ENCODE measurements at places on chromosomes 6 and 20. TPM values are rescaled to one million over a fixed set of nuclear protein-coding genes. Genes with fewer than 3 reads are reported as not detected.
A peak's percentile ranks its signal among the peaks of the same experiment; 100 is the strongest.

- no peak for DNase-seq
These were observed 70.8 kb downstream of the TNFAIP3 start for GRCh38 chr6:137937834-137938233.

GRCh38 chr20:17014217-17014616 lies 212.6 kb upstream of the PCSK2 start:
- no peak for DNase-seq

DNA sequence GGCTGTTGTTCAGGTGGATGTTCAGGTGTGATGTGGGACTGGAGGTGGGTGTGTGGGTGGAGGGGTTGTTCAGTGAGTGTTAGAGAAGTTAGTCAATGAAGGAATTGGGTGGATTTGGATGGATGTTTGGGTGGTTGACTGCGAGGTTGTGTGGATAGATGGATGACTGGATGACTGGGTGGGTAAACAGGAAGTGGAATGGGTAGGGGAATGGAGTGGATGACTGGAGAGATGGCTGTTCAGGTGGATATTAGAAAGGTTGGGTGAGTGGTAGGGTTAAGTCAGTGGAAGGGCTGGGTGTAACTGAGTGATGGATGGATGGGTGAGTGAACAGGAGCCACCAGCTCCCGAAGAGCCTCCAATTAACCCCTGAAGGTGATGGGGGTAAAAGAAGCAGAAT lies 27.9 kb downstream of the JPH2 start:
- DNase-seq, result no peak

DNA sequence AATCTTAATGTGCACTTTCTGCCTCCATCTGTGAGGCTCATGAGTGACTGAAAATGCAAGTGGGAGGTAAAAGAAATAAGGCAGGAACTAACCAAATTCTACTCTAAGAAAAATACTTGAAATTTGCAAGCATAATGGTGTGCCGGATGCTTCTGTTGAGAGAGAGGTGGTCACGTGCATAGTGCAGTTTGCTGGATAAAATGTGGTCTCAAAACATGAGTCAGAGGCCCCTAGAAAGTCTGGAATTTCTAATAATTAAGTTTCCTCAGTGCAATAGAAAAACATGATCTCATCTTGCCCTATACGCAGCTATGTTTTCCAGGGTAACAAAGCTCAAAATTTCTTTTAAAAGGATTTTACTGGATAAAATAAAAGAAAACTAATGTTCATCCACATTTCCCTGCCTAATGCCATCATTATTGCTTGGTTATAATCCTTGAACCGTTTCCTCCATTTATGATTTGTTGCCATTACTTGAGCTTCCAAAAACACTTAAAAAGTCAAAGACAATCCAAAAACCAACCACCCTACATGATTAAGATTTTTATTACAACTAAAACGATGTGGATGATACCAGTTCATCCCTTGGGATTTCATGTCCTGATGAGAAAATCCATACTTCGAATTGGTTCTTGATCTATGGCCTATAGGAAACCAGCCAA lies 351.7 kb upstream of the ARID1B start:
- no peak for DNase-seq

- no peak for DNase-seq
These were observed 95.9 kb downstream of the B3GAT2 start for GRCh38 chr6:70860920-70861319.

DNA sequence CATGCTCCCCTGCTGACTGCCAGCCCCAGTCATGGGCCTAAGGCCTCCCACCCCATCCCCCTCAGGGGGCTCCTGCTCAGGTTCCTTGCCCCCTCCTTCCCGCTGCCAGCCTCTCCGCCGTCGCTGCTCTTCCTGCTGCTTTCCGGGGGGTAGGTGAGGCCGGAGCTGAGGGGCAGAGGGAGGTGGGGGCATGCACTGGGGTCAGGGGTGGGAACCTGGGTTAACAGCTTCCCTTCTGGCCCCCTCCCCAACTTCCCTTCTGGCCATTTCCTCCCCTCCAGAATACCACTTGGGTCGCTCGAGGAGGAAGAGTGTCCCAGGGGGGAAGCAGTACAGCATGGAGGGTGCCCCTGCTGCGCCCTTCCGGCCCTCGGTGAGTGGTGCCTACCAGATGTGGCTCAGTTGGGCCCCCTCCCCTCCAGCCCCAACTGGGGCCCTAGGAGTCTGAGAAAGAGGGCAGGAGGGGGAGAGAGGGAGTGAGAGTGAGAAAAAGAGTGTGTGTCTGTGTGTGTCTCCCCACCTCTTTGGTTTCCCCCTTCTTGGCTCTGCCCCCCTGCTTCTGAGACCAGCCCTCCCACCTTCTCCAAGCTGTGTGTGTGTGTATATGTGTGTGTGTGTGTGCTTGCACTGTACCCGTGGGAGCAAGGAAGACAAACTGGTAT lies 12.1 kb downstream of the SYNGAP1 start:
- DNase-seq, result no peak

- DNase-seq, result no peak
These were observed 29.6 kb downstream of the PCNA start for GRCh38 chr20:5090191-5090590.

- no peak for DNase-seq
These were observed 18.6 kb downstream of the SLC9A8 start for GRCh38 chr20:49831022-49831769.

GRCh38 chr6:109795994-109796555 lies 105.0 kb downstream of the FIG4 start:
- DNase-seq, result no peak

DNA sequence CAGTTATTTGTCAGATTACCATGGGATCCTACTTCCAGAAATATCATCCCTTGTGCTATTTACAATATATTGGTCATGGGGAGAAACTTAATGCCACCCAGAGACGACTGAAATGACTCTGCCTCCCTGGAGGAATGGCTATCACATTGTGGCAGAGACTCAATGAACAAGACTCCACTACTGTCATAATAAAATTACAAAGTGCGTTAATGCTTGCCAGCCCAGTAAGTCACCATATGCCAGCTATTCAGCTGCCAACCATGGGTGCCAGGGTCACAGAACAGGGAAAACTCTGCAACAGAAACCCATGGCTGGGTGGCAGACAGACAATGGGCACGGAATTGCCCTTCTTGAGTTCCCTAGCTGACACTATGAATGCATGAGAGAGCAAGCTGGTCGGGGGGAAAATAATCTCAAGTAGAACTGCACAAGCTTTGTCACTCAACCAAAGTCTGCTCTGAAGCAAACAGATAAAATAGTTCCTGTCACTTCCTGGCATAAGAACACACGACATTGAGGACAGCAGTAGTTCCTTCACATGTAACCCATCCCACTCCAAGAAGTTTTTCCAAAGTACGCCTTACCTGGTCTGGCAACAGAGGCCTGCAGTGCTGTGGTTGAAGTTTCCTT lies 32.1 kb downstream of the TP53INP2 start:
- DNase-seq, result no peak

- no peak for DNase-seq
These were observed 12.8 kb downstream of the MYLK4 start for GRCh38 chr6:2737885-2738284.

DNA sequence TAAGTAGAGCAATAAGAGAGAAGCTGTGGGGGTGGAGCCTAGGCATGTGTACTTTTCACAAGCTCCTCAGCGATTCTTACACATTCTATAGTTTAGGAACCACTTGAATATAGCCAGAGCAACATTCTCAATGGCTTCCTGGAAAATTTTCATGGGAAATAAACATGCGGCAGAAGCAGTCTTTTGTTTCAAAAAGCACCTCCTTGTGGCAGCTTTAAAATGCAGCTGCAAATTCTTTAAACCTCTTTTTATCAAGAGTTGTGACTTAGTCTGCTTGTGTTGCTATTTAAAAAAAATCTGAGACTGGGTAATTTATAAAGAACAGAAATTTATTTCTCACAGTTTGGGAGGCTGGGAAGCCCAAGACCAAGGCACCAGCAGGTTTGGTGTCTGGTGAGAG lies 23.8 kb downstream of the NKX2-2 start:
- no peak for DNase-seq

- no peak for DNase-seq
These were observed 67.6 kb downstream of the ZNF831 start for GRCh38 chr20:59231124-59231804.

- no peak for DNase-seq
These were observed 78.8 kb upstream of the TENT5A start for GRCh38 chr6:81831274-81831673.

- DNase-seq, result no peak
These were observed 30.7 kb downstream of the CYP21A2 start for GRCh38 chr6:32068867-32069266.

DNA sequence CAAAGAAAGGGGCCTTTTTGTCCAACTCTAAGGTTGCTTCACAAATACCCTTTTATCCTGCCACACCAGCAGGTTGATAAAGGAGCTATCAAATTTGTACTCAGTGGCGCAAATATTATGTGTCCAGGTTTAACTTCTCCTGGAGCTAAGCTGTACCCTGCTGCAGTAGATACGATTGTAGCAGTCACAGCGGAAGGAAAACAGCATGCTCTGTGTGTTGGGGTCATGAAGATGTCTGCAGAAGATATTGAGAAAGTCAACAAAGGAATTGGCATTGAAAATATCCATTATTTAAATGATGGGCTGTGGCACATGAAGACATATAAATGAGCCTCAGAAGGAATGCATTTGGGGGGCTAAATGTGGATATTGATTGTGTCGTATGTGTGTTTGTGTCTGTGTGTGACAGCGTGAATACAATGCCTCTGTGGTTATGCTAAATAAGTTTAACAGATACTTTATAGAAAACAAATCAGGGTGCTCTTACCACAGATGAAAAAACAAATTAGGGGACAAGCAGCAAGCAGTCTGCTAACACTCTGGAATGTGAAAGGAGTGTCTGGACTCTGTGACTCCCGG lies 33.6 kb downstream of the HM13 start:
- DNase-seq, result no peak

- no peak for DNase-seq
These were observed 24.5 kb upstream of the RTF2 start for GRCh38 chr20:56443654-56444540.

DNA sequence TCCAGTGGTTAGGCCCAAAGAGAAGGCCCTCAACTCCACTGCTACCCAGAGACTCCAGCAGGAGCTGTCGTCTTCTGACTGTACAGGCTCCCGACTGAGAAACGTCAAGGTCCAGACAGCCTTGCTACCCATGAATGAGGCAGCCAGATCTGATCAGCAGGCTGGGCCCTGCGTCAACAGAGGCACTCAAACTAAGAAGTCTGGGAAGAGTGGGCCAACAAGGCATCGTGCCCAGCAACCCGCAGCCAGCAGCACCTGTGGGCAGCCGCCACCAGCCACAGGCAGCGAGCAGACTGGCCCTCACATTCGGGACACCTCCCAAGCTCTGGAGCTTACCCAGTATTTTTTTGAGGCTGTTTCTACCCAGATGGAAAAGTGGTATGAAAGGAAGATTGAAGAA lies 8.1 kb downstream of the LYRM2 start:
- DNase-seq, result no peak

DNA sequence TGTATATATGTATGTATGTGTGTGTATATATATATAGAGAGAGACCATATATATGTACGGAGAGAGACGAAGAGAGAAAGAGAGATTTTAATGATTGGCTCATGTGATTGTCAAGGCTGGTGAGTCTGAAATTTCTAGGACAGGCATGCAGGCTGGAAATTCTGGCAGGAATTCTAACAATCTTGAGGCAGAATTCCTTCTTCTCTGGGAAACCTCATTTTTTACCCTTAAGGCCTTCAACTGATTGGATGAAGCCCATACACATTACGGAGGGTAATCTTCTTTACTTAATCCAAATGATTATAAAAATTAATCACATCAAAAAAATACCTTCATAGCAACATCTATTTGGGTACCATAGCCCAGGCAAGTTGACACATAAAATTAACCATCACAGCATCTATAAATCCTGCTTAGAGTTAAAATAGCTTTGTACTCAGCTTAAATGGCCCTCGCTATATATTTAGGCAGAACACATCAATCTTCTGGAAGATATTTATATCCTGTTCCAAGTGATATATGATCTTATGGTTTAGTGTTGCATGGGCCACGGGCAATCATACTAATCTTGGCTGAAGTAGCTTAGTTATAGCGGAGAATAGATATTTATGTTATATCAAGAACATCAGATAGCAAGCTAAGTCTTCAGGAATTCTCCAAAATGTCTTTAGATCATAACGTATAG lies 36.6 kb downstream of the ABRACL start:
- DNase-seq, result no peak

DNA sequence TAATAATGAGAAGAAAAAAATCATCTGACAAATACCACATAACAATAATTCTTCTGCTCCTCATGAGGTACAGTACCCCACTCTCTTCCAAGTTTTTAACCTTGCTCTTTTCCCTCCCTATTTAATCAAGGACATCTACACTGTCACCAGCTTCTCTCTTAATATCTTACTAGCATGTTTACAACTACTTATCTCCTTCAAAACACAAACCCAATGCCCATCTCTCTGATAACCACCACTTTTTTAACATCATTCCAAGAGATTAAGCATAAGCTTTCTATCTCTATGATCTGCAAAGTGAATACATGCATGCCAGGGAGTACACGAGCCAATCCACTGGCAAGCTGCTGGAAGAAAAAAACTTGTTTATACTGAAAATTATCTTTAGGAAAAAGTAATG lies 10.3 kb downstream of the CEP85L start:
- DNase-seq, result no peak

DNA sequence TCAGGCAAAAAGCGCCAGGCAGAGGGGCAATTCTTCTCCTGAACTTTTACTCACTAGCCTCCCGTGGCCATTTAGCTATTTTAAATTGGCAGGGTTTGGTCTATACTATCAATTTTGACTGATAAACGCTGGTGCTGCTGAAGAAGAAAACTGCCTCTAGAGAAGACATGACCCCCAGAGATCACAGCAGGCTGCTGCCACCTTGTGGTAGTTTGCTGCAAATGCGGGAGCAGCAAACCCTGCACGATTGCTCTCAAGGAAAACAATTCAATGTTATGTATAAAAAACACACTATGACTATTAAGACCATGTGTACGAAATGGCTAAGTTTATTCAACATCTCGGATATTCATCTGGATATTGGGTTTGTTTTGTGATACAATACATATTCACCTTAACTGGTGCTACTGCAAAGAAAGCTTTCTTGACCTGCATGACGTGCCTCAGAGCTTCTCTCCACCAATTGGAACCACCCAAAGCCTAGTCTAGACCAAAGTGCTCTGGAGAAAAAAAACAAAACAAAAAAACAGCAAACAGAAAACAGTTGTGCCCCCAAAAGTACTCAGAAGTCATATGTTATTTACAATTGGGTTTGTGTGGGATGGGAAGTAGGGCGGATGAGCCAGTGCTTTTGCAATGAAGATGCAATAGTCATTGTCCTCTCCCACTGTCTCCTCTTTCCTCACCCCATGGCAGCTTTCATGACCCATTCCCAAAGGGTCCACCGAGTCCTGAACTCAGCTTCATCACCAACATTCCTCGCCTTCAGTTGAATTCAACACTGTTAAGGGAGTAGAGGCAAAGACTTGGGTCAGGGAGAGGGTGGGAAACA lies 19.6 kb upstream of the IL17F start:
- peak; percentile 75 for DNase-seq

Gene SAMD10
- total RNA-seq, result 3.8 TPM

Gene SCGN
- not detected for total RNA-seq

Gene GABRR2
- not detected for total RNA-seq

Gene FGD2
- total RNA-seq, result 0.32 TPM

Gene RSPO3
- not detected for total RNA-seq

Gene ZNF76
- total RNA-seq, result 17.9 TPM

Gene SSTR4
- not detected for total RNA-seq

Measured in H1 (cell line).